ENCODE measurements at places on chromosomes 12 and 14. TPM values are rescaled to one million over a fixed set of nuclear protein-coding genes. Genes with fewer than 3 reads are reported as not detected.

The PTPRB gene
- 13.3 TPM for total RNA-seq

GRCh38 chr14:53183056-53183455, 29.9 kb upstream of the DDHD1 start:
- no peaks in the 10 kb centered on the region for H3K4me1 ChIP-seq
- no peak for DNase-seq
- H3K27me3 ChIP-seq: no peaks in the 10 kb centered on the region
- H3K4me3 ChIP-seq: no peak overlapping the region

GRCh38 chr14:61515436-61516117, 179.7 kb upstream of the HIF1A start:
- no peak for DNase-seq
- no peak overlapping the region for H3K4me3 ChIP-seq

DNA sequence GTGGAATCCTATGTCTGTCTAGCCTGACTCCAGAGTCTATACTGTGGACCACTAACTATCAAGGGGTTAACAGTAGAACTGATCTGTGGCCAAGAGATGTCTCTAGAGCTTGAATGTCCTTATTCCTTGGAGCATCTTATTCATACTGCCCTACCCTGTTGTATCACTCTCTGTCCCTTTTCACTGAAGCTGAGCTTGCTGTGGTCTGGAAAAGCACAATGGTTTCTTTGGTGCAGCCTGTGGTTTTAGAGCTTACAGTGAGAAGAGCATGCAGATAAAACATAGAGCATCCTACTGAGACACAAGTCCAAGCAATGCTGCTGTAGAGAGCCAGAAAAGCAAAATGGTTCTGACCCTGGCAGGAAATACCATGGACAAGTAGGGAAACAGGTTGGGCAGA, 367.0 kb upstream of the ATP2B1 start:
- H3K4me1 ChIP-seq: no peaks in the 10 kb centered on the region
- H3K36me3 ChIP-seq: no peaks in the 10 kb centered on the region

DNA sequence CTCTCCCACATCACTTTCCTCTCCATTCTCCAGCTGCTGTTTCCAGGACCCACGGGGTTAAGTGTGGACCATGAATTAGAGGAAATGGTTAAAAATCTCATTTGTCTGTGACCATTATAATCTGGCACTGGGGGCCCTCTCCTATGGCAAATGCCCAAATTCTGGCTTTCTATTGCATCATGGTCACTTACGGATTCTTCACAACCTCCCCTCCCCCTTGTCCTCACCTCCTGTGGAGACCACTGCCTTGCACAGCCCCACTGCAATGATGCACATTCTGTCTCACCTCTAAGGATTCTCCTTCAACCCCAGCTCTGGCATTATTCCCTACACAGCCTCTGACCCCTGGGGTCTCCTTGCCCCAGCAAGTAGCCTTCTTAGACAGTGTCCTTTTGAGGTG, 18.9 kb downstream of the BCAT1 start:
- no peaks in the 10 kb centered on the region for H3K36me3 ChIP-seq
- H3K27ac ChIP-seq: no peak overlapping the region
- no peak for DNase-seq
- H3K4me1 ChIP-seq: no peaks in the 10 kb centered on the region

DNA sequence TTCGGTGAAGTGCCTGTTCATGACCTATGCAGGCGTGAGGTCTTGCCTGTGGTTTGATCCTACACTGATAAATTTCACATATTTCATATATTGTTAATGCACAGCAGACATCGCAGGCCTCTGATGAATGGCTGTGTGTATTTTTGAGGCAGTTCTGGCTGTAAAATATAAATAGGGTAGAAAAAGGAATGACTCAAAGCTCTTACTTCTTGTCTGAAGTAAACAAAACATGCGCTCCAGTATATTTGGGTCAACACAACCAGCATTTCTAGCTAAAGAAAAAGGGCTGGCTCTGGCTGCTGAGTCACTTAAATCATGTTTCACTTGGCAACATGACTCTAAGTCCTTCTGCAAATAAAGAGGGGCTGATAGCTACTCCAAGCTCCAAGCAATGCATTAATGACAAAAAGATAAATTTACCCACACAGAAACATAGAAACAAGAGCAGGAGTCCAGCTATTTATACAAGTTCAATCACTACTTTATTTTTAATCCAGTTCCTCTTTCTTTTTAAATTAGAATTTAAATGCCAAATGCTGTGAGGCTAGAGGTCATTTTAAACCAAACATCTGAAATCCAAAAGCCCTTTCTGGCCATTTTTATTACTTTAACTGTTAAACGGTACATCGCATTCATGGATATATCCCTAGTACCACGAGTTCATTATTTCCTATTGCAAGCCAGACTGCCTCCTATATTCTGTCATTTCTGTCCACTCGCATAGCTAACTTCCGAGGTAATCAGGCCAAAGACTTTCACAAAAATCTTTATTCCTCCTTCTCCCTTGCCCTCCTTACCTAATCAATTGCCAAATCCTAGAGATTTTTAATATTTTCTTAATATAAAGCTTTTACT, 54.3 kb upstream of the TMCC3 start:
- no peak overlapping the region for H3K4me3 ChIP-seq
- DNase-seq: no peak
- H3K4me1 ChIP-seq: peaks cover 21% of the 10 kb centered on the region
- H3K27me3 ChIP-seq: no peaks in the 10 kb centered on the region
- H3K36me3 ChIP-seq: no peaks in the 10 kb centered on the region

GRCh38 chr12:106310687-106311086, 8.2 kb downstream of the TCP11L2 start:
- H3K36me3 ChIP-seq: peaks cover 12% of the 10 kb centered on the region
- peaks cover 72% of the 10 kb centered on the region for H3K4me1 ChIP-seq
- no peaks in the 10 kb centered on the region for H3K27me3 ChIP-seq
- H3K4me3 ChIP-seq: no peak overlapping the region
- DNase-seq: no peak
- H3K27ac ChIP-seq: peak overlapping the region; percentile 93

DNA sequence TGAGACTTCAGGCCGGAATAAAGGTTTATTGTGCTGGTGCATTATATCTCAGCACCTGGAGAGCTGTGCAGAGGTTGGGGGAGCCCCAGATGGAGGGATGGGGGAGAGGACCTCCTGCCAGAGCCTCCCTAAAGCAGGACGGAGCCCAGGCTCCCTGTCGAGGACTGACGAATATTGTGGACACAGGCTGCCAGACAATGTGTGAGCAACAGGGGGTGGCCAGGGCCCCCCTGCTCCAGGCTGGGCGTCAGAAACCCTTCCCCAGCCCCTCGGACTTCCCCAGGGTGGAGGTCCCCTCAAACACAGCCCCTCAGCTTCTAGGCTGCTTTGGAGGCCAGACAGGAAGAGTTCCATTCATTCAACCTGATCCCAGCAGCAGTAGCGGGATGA, 8.0 kb downstream of the TMEM119 start:
- DNase-seq: no peak
- no peak overlapping the region for H3K27ac ChIP-seq
- no peaks in the 10 kb centered on the region for H3K36me3 ChIP-seq
- no peaks in the 10 kb centered on the region for H3K4me1 ChIP-seq
- no peak overlapping the region for H3K4me3 ChIP-seq

DNA sequence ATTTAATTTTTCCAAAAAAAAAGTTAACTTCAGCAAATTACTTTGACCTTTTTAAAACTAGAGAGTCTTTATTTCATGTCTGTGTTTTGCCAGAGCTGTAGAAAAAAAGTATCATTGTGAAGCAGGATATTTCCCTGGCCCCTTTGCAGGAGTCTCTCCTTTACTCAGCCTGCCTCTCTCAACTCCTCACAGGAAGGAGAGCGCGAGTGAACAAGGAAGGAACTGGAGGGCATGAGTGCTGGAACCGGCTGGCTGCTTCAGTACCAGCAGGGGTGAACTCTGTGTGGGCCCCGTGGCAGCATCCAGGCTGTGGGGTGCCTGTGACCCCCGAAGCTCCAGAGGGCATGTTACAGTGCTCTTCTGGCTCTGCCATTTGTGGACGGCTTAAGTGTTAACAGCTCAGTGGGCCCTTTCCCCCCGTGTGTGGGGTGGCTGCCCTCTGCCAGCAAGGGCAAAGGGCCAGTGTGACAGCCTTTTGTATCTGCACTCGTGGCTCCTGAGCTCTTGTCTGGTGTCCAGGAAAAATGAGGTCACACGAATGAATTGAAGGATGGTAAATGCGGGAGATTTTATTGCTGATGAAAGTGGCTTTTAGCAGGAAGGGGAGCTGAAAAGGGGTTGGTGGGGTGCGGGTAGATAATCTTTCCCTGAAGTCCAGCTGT, 76.6 kb upstream of the KCNH3 start:
- no peak overlapping the region for H3K4me3 ChIP-seq
- H3K27me3 ChIP-seq: no peaks in the 10 kb centered on the region
- H3K27ac ChIP-seq: peak overlapping the region; percentile 10
- peak; percentile 44 for DNase-seq
- peaks cover 23% of the 10 kb centered on the region for H3K4me1 ChIP-seq
- no peaks in the 10 kb centered on the region for H3K36me3 ChIP-seq

GRCh38 chr12:106764220-106764619, 10.3 kb upstream of the RIC8B start:
- H3K27me3 ChIP-seq: no peaks in the 10 kb centered on the region
- H3K36me3 ChIP-seq: no peaks in the 10 kb centered on the region
- no peak for DNase-seq
- H3K4me1 ChIP-seq: peaks cover 14% of the 10 kb centered on the region
- H3K27ac ChIP-seq: no peak overlapping the region

- no peak overlapping the region for H3K4me3 ChIP-seq
- no peaks in the 10 kb centered on the region for H3K27me3 ChIP-seq
- H3K36me3 ChIP-seq: no peaks in the 10 kb centered on the region
- H3K4me1 ChIP-seq: peaks cover 7% of the 10 kb centered on the region
- DNase-seq: no peak
- no peak overlapping the region for H3K27ac ChIP-seq
These were observed 101.3 kb downstream of the PPM1H start for GRCh38 chr12:62833634-62834033.

DNA sequence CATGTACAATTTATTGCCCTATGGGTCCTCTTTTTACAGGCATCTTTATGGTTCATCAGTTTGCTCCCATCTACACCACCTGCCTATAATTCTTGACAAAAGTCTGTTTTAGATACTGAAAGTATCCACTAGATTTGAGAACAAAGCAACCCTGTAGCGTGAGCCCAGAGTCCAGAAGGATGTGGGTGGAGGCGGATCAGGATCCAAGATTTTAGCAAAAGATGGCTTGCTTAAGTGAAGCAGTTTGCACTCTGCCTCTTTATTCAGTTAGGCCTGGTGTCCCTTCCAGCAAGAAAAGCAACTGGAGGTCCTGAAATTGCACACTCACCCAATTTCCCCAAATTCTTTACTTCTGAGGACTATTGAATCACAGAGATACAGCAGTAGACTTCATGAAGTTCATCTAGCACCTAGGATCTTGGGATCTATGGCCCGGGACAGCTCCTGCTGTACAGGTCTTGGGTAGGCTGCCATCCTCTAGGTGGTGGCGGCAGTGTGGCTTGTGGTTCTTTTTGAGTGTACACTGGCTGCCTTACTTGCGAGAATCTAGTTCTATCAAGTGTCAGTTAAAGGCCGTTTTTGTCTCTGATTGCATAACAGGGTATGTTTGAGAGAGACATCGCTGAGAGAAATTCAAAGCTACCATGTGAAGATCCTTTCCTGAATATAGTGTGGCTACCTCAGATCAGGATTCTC, 873.2 kb downstream of the NRXN3 start:
- no peaks in the 10 kb centered on the region for H3K27me3 ChIP-seq
- H3K4me3 ChIP-seq: no peak overlapping the region
- H3K27ac ChIP-seq: no peak overlapping the region
- no peak for DNase-seq
- no peaks in the 10 kb centered on the region for H3K4me1 ChIP-seq
- H3K36me3 ChIP-seq: no peaks in the 10 kb centered on the region

GRCh38 chr14:92528486-92529100, 15.0 kb downstream of the RIN3 start:
- H3K27me3 ChIP-seq: no peaks in the 10 kb centered on the region
- H3K4me1 ChIP-seq: no peaks in the 10 kb centered on the region
- no peak for DNase-seq
- H3K27ac ChIP-seq: no peak overlapping the region

DNA sequence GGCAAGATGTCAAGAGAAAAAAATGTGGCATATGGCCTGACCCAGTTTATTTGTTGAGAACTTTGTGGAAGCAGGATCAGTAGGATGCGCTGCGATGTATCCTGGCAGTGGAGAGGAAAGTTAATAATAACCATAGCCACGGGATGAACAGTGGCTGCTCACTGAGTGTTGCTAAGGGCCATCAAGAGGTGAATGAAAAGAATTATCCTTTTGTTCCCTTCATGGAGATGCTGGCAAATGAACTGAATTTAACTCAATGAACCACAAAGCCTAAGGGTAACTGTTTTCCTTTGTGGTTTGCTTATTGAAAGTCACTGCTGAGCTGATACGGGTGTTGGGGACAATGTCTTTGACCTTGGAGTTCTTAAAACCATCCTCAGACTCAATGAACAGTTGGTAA, 476.5 kb downstream of the APAF1 start:
- no peaks in the 10 kb centered on the region for H3K4me1 ChIP-seq
- no peak overlapping the region for H3K4me3 ChIP-seq
- no peak overlapping the region for H3K27ac ChIP-seq
- H3K27me3 ChIP-seq: no peaks in the 10 kb centered on the region
- H3K36me3 ChIP-seq: no peaks in the 10 kb centered on the region
- DNase-seq: no peak

- peaks cover 12% of the 10 kb centered on the region for H3K27me3 ChIP-seq
- H3K4me1 ChIP-seq: peaks cover 14% of the 10 kb centered on the region
- no peak overlapping the region for H3K4me3 ChIP-seq
These were observed 5.7 kb downstream of the AHNAK2 start for GRCh38 chr14:104972301-104973134.

GRCh38 chr12:126535971-126536370, 1470.7 kb downstream of the AACS start:
- no peaks in the 10 kb centered on the region for H3K27me3 ChIP-seq
- no peaks in the 10 kb centered on the region for H3K36me3 ChIP-seq

DNA sequence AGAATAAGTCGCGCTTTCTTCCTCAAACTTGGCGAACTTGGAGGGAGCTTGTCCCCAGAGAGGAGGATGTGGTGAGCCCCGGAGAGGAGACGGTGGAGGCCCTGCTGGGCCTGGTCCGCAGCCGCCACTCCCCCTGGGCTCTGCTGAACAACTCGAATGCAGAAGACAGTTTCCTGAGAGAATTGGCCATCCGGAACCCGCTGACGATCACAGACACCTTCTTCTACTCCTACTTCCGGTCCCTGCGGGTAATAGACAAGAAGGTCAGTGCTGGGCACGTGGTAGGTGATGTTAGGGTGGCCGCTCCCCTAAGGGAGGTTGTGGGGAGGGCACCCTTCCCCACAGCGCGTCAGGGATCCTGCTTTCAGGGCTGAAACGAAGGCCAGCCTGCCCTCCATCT, 1.6 kb downstream of the LRRC43 start:
- no peaks in the 10 kb centered on the region for H3K36me3 ChIP-seq
- H3K4me1 ChIP-seq: no peaks in the 10 kb centered on the region
- no peaks in the 10 kb centered on the region for H3K27me3 ChIP-seq
- no peak for DNase-seq
- no peak overlapping the region for H3K27ac ChIP-seq

- H3K27me3 ChIP-seq: peaks cover 8% of the 10 kb centered on the region
- H3K27ac ChIP-seq: no peak overlapping the region
- DNase-seq: no peak
- no peak overlapping the region for H3K4me3 ChIP-seq
- no peaks in the 10 kb centered on the region for H3K36me3 ChIP-seq
- H3K4me1 ChIP-seq: no peaks in the 10 kb centered on the region
These were observed 77.8 kb upstream of the HSPB8 start for GRCh38 chr12:119100933-119101332.
